ENCODE measurements at places on chromosomes 1 and 21.
A peak's percentile ranks its signal among the peaks of the same experiment; 100 is the strongest.

DNA sequence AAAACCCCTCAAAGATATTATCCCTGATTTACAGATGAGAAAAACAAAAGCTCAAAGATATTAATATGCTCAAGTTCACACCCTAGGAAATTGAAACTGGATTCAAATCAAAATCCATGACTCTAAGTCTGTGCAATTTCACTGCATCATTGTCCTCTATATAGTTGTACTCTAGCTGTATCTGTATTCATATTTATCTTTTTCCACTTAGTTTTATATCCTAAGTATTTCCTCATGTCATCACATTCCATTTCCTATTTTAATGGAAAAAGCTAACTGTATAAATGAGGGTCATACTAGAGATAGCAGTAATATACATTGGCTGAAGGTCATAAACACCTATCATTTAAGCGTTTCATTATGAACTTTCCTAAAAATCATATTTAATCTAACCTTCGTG is 42.2 kb upstream of the RALGPS2 start:
- no peak for DNase-seq

DNA sequence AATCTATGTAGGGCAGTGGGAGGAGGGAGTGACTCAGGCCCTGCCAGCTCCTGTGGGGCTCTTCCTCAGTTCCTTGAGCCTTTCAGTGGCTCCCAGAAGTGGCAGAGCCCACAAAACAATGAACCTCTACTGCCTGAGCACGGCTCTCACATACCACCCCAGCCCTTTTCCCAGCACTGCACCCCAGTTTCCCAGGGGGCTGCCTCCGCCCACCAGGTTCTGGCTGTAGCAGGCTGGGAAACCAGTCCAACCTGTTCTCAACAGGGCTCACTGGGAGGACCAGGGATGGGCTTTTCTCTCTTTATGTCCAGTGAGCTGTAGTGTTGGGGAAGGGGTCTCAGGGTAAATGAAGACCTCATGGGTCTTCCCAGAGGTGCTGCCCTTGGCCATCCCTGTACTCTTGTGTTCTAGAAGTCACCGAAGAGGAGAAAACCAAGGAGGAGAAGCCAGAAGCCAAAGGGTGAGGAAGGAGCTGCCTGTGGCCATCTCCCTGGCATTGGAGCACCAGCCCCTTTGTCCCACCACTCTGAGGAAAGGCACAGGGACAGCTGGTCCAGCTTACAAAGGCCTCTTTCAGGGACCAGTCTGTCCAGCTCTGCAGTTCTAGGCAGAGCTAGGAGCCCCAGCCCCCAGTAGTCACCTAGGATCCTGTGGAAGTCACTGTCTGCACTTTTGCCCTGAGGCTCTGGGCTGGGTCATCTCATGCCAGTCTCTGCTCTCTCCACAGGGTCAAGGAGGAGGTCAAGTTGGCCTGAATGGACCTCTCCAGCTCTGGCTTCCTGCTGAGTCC is 3.5 kb downstream of the MARCKSL1 start:
- DNase-seq, result no peak

- no peak for DNase-seq
Observed at GRCh38 chr1:31382379-31382989, 9.6 kb upstream of the FABP3 start.

GRCh38 chr1:62082456-62083363 is 111.9 kb upstream of the L1TD1 start:
- peak; percentile 5 for DNase-seq

DNA sequence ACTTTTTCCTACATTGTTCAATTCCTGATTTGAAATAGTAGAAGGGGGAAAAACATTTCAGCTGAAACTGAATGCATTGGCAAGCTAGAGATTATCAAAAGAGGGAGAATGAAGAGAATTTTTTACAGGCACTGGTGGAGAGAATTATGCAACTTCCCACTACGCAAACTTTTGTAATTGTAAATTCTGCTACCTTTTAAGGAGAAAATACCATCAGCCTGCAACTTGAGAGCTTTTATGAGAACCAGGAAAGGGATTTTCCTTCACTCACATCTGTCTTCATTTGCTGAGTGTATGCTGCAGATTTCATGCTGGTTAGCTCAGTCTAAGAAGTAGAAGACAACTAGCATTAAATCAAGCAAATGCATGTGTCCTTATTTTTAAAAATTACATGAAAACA is 43.7 kb downstream of the ADAMTS1 start:
- DNase-seq, result no peak

GRCh38 chr1:23402286-23403037 is 22.1 kb downstream of the TCEA3 start:
- DNase-seq, result no peak

- no peak for DNase-seq
Observed at GRCh38 chr1:231768416-231768815, 141.8 kb downstream of the DISC1 start.

DNA sequence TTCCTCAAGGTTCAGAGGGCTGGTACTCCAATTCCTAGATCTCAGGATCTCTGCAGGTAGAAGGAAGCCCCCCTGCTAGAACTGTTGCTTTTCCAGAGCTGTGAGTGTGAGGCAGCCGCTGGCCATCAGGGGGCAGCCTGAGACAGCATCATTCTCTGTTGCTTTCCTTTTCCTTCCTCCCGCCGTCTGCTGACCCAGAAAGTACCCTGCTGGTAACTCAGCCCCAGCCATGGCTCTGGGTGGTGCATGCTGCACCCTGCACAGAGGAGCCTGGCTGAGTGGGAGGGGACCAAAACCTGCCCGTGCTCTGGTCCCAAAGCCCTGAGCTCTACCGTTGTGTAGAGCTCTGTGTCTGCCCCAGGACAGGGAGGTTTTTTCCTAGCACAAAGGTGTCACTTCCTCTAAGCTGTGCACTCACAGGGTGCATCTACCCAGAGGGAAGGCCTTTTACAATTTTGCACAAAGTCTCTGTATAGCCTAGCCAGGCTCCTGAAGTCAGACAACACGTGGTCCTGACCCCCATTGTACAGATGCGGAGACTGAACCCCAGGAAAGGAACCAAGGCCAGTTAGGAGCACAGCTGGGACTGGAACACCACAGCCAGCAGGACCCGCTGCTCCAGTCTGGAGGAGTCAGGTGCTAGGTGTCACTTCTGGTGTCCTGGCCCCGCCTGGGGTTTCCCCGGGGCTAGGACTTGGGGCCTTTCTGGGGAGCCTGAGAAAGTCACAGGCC is 5.6 kb upstream of the FAM131C start:
- peak; percentile 60 for DNase-seq

DNA sequence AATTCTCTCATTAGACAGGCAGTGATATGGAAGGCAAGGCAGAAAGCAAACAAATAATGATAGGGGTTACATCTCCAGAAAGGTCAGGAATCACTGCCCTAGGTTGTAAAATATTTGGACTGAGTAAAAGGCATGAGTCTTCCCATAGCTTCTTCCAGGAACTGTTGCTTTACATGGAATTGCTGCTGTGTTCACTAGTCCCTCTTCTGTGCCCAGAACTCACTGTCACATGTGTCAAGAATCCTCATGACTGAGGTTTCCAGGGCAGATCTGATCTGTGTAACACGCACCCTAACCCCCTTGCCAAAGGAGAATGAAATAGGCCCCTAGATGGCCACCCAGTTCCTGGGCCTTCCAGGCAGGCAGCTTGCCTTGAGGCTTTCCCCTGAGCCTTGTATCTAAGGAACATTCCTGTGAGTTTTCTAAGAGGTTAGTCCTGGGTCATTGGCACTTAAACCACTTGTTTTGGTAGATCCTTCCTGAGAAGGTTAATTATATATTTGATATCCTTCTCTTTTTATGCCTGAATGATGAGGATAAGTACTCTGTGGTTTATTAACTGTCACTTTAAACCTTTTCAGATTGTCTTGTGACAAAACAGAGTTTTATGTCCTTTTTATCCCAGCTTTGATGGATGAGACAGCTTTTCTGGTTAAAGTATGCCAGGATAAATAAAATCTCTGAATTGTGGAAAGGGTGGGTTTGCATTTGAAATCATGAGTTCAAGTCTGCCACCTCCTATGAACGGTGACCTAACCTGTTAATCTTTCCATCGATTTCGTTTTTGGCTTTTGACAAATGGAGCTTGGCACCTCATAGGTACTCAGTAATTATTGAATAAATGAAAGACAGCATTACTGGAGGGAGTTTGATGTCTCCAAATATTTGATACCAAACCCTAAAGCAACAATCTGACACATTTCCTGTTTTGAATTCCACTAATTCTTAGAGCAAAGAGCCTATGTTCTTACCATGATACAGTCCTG is 163.3 kb downstream of the DHRS3 start:
- DNase-seq, result no peak

DNA sequence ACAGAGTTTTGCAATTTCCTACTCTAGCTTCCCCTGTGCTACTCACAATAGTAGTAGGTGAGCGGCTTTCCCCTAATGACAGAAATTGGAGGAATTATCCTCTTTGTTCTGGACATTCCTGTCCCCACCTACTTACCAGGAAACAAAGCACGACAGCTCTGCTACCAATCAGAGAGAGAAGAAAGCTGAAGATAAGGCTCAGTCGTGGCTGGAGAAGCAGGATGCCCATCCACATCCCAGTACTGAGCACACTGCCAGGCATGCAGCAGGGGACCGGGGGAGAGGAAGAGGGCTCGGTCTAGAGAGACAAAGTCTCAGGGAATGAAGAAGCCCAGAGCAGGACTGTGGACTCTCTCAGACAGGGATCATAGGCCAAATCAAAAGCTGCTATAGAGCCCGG is 134.1 kb upstream of the KRTAP19-8 start:
- DNase-seq, result no peak

DNA sequence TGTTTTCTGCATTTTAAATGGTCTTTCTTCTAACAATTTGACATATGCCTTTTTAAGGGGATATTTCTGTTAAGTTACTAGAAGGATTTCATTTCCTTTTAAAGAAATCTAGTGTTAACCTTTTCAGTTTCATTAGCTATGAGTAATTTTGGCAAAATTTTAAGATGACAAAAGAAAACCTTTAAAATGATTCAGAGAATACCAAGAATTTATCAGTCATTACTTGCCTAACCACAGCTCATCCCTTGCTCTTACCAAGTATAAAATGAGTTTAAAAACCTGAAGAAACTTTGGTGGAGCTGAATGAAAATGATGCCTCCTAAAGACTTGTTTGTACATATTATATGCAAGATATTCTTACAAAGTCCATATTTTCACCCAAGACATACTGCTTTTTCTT is 101.7 kb downstream of the NEK7 start:
- no peak for DNase-seq

DNA sequence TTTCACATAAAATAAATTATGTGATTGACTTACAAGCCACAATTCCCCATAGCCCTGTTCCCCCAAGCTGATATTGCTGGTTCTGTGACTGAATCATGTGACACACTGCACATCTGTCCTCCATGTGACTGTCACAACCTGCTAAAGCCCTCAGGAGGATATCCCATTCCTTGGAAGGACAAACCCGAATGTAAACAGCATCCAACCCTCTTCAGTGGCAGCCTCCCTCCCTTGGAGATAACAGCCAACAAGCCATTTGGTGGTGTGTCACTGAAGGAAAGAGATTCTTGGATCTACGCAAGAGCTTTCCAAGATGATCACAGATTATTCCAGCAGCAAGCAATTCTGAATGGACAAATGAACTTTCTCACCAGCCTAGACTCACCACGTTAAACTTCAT is 153.9 kb upstream of the TIAM1 start:
- DNase-seq, result no peak

DNA sequence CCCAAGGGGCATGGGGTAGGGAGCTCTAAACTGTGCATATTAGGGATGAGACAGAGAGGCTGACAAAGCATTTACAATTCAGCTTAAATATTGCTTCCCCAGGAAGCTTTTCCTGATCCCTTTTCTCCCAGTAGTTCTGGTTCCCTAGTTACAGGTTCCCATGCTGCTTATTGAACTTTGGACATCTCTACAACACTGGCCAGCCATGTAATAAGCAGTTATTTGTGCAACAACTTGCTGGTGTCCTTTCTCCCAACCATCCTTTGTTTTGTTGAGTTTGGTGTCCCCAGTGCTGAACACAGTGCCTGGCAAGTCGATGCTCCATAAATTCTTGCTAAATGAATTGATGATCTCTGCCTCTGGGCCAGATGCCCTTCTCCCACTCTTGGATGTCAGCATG is 80.6 kb downstream of the PLXNA2 start:
- no peak for DNase-seq

DNA sequence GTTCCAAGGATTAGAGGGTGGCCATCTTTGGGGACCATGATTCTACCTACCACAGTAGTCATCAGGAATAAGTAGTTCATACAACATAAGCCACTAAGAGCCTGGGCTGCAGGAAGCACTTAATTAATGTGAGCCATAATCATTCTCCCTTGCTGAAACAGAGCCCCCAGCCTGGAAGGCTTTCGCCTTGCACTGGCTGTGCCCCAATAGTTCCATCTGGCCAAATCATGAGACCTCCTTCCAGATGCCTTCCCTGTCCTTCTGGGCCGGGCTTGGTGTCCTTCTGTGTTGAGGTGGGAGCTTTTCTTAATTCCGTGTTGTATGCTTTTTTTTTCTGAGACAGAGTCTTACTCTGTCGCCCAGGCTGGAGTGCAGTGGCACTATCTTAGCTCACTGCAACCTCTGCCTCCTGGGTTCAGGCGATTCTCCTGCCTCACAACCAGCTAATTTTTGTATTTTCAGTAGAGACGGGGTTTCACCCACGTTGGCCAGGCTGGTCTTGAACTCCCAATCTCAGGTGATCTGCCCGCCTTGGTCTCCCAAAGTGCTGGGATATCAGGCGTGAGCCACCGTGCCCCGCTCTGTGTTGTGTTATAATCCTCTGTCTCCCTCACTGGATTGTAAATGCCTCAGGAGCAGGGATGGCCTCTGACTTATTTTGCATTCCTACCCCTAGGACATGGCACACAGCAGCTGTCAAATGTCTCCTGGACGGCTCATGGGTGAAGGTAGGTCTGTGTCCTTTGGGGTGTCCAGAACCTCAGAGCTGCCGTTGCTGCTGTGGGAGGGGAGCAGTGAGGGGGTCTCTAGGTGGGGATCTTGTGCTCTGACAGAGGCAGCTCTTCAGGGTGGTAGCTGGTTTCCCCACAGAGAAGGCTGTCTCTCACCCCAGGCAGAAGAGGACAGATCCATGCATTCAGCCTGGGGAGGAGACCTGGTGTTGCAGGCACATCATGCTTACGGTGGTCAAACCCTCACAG is 10.1 kb downstream of the GNG4 start:
- no peak for DNase-seq

GRCh38 chr1:230170153-230170547 is 103.1 kb downstream of the GALNT2 start:
- DNase-seq, result no peak

- no peak for DNase-seq
Observed at GRCh38 chr1:90835661-90836344, 118.7 kb upstream of the BARHL2 start.

DNA sequence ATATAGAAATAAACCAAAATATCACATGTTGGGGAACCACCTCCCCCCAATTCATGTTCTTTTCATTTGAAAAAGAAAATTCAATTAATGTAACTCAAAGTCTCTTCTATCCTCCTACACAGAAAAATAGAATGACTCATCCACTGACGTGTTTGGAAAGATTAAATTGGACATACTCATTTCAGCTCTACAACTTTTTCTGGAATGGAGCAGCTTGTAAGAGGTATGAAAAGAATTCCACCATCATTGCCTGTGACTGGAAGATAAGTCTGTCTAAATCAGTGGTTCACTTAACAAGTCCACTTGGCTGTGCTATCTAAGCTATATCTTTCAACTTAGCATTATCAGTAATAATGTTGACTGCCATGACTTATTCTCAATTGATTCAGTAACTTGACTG is 702.3 kb downstream of the BRINP3 start:
- no peak for DNase-seq

- DNase-seq, result no peak
Observed at GRCh38 chr1:7404046-7404742, 366.9 kb upstream of the VAMP3 start.

Measured in hippocampal formation (tissue), 2 donors.